ENCODE measurements at places on chromosomes 13 and 19.
A peak's percentile ranks its signal among the peaks of the same experiment; 100 is the strongest.

DNA sequence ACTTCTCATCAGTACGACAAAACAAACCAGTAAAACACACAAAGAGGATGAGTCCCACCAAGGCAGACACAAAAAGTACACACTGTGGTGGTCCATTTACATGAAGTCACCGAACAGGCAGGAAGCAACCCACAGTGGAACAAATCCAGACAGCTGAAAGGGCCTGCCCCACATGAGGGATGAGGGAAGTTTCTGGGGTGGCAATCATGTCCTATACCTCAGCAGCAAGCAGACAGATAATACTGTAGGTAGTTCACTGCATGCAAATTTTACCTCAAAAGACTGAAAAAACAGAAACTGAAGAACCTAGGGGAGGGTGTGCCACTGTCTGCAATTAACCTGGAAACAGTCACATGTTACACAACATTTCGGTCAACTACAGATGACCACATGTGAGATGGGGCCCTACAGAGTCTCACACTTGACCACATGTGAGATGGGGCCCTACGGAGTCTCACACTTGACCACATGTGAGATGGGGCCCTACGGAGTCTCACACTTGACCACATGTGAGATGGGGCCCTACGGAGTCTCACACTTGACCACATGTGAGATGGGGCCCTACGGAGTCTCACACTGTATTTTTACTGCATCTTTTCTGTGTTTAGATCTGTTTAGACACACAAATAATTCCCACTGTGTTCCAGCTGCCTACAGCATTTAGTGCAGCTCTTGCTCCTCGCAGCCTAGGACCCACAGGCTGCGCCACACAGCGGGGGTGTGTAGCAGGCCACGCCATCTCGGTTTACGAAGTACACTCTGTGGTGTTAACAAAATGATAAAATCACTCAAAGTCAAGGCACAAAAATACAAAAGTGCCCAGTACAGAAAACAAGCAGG lies 22.2 kb downstream of the PCID2 start:
- no peak for DNase-seq

DNA sequence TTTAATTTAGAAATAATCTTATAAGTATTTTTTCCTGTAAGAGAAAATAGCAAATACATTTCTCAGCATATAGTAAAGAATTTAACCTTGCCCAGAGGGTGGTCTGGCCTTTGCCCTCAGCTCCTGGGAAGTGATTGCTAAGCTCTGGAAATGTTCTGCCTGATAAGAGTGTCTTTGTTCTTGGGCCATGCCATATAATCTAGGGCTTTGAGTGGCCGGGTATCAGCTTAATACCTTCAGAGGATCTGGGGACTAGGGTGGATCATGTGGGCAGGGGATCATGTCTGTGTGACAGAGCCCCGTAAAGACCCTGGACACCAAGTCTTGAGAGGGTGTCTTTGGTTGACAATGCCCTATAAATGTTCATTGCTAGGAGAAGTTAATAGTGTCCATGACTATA lies 1032.4 kb upstream of the MIR17HG start:
- DNase-seq: no peak

DNA sequence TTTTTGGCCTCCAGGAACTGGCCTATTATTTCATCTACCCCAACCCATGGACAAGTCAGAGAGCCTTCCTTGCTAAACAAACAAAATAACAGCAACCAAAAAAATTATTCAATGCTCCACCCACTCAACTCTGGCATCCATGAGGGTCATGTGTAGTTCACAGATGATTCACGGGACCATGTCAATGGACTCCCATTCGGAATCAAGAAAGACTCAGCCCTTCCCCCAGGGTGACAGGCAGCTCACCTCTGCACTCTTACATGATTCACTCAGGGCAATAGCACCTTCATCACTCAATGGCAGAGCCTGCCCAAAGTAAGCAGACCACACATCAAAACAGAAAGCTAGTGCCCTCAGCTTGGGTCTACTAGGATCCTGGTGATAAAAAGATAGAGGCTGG lies 14.3 kb upstream of the SCEL start:
- no peak for DNase-seq

GRCh38 chr13:55577082-55577846 lies 1563.5 kb upstream of the PRR20A start:
- DNase-seq: no peak

- DNase-seq: peak; percentile 59
Measured at GRCh38 chr13:30696278-30697176, 38.8 kb upstream of the ALOX5AP start.

- no peak for DNase-seq
Measured at GRCh38 chr19:39946532-39946931, 12.1 kb upstream of the FCGBP start.

- DNase-seq: no peak
Measured at GRCh38 chr19:2355168-2356035, 4.7 kb upstream of the TMPRSS9 start.

DNA sequence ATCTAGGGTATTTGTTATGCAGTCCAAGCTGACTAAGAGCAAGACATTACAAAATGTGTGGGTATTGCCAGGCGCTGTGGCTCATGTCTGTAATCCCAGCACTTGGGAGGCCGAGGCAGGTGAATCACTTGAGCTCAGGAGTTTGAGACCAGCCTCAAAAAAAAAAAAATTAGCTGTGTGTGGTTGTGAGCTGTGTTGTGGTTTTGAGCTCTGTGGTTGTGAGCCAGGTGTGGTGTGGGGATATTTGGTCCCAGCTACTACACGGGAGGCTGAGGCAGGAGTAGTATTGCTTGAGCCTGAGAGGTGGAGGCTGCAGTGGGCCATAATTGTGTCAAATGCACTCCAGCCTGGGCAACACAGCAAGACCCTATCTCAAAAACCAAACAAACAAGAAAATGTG lies 5.6 kb upstream of the KEAP1 start:
- DNase-seq: no peak

DNA sequence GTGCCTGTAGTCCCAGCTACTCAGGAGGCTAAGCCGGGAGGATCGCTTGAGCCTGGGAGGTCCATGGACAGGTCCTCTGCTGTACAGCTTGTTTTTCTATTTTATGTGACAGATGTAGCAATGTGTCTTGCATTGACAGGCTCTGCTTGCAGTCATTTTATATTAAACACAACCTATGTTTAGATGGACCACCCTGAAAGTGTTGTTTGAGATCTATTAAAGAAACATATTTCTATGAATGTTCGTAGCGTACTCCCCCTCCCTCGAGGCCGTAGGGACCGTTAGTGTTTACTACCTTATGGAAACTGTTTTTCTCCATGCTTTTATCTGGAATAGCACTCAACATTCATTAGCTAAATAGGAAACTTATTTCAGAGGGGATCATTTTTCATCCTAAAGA lies 64.9 kb upstream of the RNF113B start:
- DNase-seq: no peak

GRCh38 chr19:1214862-1215731 lies 9.5 kb downstream of the STK11 start:
- DNase-seq: no peak

- no peak for DNase-seq
Measured at GRCh38 chr13:36903925-36904595, 16.0 kb downstream of the SMAD9 start.

DNA sequence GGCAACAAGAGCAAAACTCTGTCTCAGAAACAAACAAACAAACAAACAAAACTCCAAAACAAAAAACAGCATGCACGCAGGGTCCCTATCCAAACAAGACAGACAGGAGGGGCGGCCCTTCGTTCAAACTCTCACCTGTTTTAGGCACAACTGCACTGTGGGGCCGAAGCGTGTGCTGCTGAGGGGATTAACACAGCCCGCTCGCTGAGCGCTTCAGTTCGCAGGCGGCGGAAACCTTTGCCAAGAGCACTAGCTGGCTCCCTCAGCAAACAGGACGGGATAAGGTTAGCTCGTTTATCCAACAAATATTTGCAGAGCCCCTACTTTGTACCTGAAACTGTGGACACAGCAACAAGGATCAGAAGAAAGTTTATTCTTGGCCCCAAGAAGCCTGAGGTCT lies 1.6 kb upstream of the ADPRHL1 start:
- no peak for DNase-seq

DNA sequence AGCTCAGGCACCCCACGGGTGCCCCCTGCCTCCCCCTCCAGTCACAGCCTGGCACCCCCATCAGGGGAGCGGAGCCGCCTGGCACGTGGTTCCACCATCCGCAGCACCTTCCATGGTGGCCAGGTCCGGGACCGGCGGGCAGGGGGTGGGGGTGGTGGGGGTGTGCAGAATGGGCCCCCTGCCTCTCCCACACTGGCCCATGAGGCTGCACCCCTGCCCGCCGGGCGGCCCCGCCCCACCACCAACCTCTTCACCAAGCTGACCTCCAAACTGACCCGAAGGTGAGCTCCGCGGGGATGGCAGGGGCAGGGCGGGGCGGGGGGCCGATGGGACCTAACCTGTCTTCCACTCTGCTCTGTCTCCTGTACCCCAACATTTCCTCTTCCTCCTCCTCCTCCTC lies 25.0 kb downstream of the CKM start:
- DNase-seq: no peak

GRCh38 chr19:3413796-3414327 lies 47.5 kb downstream of the NFIC start:
- no peak for DNase-seq
